ENCODE measurements at places on chromosomes 5 and 9.

GRCh38 chr5:125257057-125257972 lies 510.9 kb upstream of the ZNF608 start:
- H3K4me1 ChIP-seq = no peaks in the 10 kb centered on the region
- no peak for DNase-seq
- H3K36me3 ChIP-seq = no peaks in the 10 kb centered on the region

DNA sequence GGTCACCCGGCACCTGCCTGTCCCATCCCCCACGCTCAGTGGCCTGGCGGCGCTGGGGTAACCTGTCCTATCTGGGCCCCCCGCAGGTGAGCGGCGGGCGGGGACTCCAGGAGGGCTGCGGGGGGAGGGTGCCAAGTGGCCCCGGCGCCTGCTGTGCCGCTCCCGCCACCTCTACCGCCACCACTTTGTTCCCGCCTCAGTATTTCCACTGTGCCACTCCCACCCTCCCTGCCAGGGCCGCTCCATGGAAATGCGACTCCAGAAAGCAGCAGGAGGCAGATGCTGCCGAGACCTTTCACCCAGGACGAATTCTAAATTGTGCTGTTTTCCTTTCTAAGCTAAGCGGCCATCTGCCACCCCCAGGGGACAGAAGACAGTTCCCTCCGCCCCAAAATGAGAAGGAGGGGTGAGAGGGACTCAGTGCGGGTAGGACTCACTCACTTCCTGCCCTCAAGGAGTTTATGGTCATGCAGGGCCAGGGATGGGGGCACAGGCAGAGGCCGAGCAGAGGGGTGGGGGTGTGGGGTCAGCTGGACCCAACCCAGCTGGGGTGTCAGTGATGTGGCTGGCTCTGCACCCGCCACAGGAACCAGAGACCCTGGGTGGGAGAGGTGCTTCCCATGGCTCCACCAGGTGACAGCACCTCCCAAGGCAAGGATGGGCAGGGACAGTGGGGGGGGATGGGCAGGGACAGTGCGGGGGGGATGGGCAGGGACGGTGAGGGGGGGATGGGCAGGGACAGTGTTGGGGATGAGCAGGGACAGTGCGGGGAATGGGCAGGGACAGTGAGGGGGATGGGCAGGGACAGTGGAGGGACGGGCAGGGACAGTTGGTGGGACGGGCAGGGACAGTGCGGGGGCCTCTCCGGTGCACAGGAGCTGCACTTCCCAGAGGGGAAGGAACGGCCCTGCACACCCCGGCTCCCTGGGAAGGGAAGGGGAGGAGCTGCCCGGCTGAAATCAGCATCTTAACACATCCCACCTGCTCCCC lies 17.8 kb downstream of the NOTCH1 start:
- no peaks in the 10 kb centered on the region for H3K27me3 ChIP-seq
- DNase-seq = peak; percentile 41
- no peak overlapping the region for H3K27ac ChIP-seq

DNA sequence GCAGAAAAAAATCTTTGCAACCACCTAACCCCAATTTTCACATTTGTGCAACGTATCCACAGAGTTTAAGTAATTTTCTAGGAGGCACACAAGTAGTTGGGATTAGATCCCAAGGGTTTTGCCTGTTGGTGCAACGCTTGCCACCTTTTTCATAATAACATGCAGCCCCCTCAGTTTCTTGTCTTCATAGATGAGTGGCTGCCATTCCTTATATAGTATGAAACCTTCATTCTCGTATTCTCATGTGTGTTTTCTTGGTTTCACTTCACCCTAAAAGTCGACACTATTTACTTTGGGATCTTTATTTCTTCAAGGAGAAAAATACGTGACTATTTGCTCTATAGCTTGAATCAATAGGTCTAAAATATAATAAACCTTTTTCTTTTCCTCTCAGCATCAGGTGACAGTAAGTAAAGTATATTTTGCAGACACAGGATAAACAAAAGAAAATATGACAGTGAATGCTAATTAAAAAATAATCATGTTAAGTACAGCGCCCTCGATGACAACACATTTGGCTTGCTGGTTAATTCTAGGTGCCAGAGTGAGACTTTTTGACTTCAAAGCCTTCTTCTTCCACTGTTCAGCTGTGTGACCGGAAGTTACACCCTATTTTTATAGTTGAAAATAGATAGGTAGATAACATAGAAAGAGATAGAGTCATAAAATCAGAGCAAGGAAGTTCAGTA lies 342.8 kb upstream of the CCNG1 start:
- no peak overlapping the region for H3K27ac ChIP-seq
- no peak for DNase-seq
- no peaks in the 10 kb centered on the region for H3K36me3 ChIP-seq
- no peaks in the 10 kb centered on the region for H3K4me1 ChIP-seq

DNA sequence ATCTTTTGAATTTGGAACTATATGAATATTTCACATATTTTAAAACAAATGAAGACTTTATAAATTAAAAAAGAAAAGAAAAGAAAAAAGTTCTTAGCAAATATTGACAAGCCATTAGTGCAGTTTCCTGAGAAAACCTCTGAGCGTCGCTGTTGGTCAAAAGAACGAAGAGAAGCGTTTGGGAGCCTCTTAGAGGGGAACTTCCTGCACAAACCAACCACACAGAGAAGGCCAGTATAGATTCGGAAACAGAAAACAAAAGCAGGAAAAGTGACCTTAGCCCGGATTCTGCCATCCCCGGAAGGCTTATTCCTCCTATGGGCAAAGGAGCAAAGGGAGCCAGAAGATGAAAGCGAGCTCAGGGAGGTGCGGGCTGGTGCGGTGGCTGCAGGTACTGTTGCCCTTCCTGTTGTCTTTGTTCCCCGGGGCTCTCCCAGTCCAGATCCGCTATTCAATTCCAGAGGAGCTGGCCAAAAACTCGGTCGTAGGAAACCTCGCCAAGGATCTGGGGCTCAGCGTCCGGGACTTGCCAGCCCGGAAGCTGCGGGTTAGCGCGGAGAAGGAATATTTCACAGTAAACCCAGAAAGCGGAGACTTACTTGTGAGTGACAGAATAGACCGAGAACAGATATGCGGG lies at the start of gene PCDHGB2:
Gene PCDHGB2, plus strand, starts transcription at position 205 of the 637 bp plus-strand sequence. Its CDS starts 142 bp downstream, at position 347.
- H3K27ac ChIP-seq = no peak within 1 kb of the TSS
- peaks cover 76% of the 10 kb centered on the region for H3K27me3 ChIP-seq
- H3K4me3 ChIP-seq = peak within 1 kb of the TSS; percentile 61
- DNase-seq = no peak
- peaks cover 26% of the 10 kb centered on the region for H3K36me3 ChIP-seq

- H3K27me3 ChIP-seq = no peaks in the 10 kb centered on the region
- no peak for DNase-seq
- peaks cover 25% of the 10 kb centered on the region for H3K4me1 ChIP-seq
These were observed 54.1 kb upstream of the PDE8B start for GRCh38 chr5:77156379-77156778.

DNA sequence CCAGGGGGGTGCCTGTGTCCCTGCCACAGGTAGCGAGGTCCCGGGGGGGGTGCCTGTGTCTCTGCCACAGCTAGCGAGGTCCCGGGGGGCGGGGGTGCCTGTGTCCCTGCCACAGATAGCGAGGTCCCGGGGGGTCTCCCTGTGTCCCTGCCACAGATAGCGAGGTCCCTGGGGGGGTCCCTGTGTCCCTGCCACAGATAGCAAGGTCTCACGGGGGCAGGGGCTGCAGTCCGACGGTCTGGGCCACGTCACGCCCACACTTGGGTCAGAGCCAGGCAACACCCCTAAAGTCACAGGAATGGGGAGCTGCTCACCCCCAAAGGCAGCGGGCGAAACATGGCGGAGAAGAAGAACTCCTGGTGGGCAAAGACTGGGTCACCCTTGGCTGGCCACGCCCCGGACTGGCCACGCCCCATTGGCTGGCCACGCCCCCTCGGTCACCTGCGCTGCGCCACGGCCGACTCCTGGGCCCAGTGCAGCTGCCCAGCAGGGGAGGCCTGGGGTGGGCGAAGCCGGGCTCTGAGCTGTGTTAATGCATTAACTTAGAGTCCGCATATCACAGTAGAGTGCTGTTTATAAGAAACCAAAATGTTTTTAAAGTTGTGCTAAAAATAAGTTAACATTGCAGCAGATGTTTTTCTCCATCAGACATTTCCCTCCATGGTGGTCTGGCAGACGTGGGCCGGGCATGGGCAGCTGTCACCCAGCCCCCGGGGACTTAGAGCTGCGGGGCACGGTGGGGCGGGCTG lies 7.0 kb downstream of the NOXA1 start:
- DNase-seq = no peak
- H3K4me3 ChIP-seq = no peak overlapping the region
- H3K27ac ChIP-seq = no peak overlapping the region
- no peaks in the 10 kb centered on the region for H3K27me3 ChIP-seq
- H3K4me1 ChIP-seq = no peaks in the 10 kb centered on the region

DNA sequence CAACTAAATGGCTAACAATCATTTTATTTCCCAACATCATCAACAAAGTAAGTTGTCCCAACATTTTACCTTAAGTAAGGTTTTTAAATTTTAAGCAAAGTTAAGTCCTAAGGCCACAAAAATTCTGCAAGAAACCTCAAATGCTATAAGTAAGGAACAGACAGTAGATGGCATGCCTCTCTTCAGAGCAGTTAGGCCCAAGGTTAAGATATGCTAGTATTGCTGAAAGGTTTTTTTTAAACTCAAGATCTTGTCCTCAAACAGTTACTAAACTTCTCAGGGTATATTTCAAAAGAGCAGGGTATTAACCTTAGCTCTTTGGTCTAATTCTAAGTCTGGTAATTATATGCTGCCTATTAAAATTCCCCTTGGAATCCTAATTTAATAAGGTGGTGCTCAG lies 35.1 kb downstream of the PJA2 start:
- no peaks in the 10 kb centered on the region for H3K27me3 ChIP-seq
- peaks cover 43% of the 10 kb centered on the region for H3K36me3 ChIP-seq
- H3K27ac ChIP-seq = no peak overlapping the region

DNA sequence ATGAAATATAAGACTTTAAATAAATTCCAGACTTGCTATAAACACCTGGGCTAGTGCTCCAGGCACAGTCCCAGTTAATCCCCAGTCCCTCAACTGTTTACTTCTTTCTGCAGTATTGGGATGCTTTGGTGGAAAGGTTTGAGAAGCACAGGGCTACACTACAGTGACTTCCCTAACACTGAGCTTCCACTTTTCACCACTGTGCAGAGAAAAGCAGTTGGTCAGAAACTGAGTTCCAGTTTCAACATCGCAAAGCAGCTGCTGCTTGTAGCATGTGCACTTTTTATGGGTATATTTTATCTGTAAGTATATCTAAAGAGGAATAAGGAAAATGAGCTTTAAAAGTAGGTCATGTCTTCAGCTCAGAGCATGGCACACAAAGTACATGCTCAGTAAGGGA lies 339.7 kb downstream of the NTRK2 start:
- no peak overlapping the region for H3K27ac ChIP-seq
- no peaks in the 10 kb centered on the region for H3K36me3 ChIP-seq
- no peaks in the 10 kb centered on the region for H3K4me1 ChIP-seq
- peaks cover 4% of the 10 kb centered on the region for H3K27me3 ChIP-seq
- H3K4me3 ChIP-seq = no peak overlapping the region

DNA sequence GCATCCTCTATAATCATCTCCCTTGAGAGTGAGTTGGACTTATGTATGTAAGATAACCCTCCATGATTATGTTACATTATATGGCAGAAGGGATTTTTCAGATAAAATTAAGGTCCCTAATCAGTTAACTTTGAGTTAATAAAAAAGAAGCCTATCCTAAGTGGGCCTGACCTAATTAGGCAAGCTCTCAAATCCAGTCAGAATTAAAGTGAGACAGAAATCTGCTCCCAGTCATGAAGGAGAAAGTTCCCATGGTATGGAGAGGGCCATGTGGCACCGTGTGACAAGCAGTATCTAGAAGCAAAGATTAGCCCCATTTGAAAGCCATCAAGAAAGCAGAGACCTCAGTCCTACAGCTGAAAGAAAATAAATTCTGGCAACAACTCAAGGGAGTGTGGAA lies 202.4 kb downstream of the PRELID2 start:
- no peak overlapping the region for H3K4me3 ChIP-seq
- H3K27me3 ChIP-seq = peaks cover 2% of the 10 kb centered on the region
- no peaks in the 10 kb centered on the region for H3K4me1 ChIP-seq

- peak; percentile 71 for DNase-seq
- H3K4me3 ChIP-seq = no peak overlapping the region
- peaks cover 21% of the 10 kb centered on the region for H3K36me3 ChIP-seq
These were observed 20.6 kb downstream of the SPTLC1 start for GRCh38 chr9:92094655-92095054.

DNA sequence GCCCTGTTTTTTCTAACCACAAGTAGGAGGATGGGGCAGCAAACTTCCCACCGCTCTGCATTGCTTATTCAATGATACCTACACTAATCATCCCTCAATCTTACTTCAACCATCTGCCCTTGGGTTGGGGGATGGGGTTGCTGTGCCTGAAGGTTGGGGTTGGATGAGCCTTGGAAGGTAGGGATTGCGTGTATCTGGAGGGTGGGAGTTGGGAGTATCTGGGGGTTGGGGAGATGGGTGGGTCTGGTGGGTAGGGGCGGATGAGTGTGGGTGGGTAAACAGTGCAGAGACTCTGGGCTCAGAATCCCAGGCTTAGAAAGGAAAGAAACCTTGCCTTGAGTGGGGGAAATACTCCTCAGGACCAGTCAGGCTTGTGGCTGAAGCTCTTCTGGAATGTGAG lies 467.4 kb downstream of the DIRAS2 start:
- H3K36me3 ChIP-seq = peaks cover 4% of the 10 kb centered on the region
- H3K27ac ChIP-seq = no peak overlapping the region

GRCh38 chr9:135864447-135865049 lies 42.8 kb downstream of the CAMSAP1 start:
- no peak overlapping the region for H3K4me3 ChIP-seq
- H3K27me3 ChIP-seq = no peaks in the 10 kb centered on the region
- peak; percentile 84 for DNase-seq
- peaks cover 17% of the 10 kb centered on the region for H3K36me3 ChIP-seq
